ENCODE measurements at places on chromosomes 16 and 17.
A peak's percentile ranks its signal among the peaks of the same experiment; 100 is the strongest.

DNA sequence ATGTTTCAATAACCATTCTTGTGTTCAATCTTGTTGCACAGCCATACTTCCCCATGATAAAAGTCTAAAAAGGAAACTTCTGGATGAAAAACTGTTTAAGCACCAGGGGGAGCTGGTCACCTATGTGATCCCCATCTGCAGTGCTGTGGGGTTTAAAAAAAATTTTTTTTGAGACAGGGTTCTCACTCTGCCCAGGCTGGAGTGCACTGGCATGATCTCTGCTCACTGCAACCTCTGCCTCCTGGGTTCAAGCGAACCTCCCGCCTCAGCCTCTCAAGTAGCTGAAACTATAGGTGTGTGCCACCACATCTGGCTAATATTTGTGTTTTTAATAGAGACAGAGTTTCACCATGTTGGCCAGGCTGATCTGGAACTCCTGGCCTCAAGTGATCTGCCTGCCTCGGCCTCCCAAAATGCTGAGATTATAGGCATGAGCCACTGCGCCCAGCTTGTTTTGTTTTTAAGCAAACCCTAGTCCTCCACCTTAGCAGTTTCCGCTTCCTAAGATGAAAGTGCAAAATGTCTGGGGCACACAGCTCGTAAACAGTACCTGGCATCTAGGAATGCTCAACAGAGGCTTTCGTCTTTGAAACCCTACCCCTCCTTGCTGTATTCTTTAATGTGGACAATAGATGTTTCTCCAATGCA is 25.4 kb downstream of the DNAJA2 start:
- DNase-seq, result peak; percentile 60

DNA sequence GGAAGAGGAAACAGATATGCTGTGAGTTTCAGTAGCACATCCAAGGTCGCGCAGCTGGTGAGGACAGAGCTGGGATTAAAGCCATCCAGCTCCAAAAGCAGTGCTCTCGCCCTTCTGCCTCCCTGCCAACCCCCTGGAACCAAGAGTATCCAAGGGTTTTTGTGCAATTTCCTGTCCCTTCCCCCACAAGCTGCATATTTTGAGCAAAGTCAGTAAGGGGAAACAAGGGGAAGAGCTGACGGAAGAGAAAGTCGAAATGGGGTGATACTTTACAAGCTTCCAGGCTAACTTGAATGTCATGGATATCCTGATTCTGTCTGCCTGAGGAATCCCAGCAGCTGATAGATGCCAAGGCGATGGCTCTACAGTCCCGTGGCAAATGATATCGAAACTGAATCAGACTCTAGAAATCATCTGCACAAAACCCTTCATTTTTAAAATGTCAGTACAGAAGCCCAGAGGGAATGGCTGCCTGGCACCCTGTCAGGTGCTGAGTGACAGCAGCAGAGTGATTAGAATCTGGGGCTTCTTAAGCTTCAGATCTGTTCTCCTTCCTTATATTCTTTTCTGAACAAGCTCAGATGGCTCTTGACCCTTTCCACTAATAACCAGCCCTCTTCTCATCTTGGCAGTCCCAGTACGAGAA is 42.9 kb upstream of the TEKT3 start:
- no peak for DNase-seq

- DNase-seq, result no peak
Measured at GRCh38 chr17:1074886-1075605, 78.1 kb downstream of the TIMM22 start.

DNA sequence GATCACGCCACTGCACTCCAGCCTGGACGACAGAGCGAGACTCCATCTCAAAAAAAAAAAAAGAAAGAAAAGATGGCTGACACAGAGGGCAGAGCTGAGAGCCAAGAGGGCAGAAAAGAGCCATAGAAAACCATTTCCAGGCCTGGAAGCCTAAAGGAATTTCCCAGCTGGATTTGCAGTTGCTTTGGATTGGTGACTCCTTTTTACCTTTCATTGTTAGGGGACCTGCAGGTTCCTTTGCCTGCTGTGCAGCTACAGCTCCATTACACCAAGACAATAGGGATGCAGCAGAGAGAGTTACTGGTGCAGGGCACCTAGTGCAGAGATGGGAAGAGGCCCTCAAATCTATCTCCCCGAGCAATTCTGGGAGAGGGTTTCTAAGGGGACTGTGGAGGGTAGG is 18.4 kb downstream of the ZNF668 start:
- DNase-seq, result no peak

DNA sequence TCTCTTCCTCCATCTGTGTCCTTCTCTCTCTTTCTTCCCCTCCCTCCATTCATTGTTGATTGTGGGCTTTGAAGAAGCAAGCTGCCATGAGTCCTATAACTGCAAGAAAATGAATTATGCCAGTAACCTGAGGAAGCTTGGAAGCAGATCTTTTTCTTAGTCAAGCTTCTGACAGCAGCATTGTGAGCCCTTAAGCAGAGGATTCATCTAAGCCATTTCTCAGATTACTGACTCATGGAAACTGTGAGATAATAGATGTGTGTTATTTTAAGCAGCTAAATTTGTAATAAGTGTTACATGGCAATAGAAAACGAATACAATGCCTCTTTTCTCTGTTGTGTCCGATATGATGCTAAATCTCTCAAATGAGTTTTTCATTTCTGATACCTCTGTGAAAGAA is 1109.7 kb downstream of the CDH11 start:
- no peak for DNase-seq

GRCh38 chr16:48531011-48531962 is 78.7 kb downstream of the N4BP1 start:
- no peak for DNase-seq

DNA sequence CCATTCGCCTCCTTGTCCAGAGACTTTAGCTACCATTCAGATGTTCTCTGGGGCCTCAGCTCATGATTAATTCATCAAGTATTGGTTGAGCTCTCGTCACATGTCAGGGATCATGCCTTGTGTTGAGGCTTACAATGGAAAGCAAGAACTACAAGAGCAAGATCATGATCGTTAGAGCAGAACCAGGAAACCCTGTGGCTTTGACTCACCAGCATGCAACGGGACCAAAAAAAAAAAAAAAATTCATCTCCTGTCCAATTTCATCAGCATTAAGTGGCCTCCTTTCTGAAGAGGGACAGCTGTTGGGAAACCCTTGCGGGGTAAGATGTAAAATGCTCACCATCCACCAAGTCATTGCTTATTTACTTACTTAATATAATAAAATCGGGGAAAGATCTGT is 12.1 kb upstream of the USP10 start:
- no peak for DNase-seq

DNA sequence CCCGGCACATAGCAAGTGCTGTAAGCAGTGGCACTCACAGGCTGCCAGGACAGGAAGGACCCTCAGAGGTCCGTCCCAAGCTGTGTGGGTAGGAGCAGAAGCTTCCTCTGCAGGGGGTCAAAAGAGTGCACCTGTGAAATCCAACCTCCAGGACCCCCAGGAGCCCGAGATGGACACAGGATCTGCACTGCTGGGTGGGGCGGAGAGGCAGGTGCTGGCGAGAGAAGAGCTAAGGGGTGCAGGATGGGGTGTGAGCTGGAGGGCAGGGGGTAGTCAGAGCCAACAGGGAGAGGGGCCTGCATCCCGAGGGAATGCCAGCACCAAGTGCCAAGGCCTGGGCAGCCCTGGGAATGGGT is 650 bp upstream of the AANAT start:
- no peak for DNase-seq

GRCh38 chr17:29179232-29180033 is 765 bp downstream of the MYO18A start:
- no peak for DNase-seq

GRCh38 chr16:9425236-9425635 is 333.8 kb downstream of the HAPSTR1 start:
- DNase-seq, result no peak

DNA sequence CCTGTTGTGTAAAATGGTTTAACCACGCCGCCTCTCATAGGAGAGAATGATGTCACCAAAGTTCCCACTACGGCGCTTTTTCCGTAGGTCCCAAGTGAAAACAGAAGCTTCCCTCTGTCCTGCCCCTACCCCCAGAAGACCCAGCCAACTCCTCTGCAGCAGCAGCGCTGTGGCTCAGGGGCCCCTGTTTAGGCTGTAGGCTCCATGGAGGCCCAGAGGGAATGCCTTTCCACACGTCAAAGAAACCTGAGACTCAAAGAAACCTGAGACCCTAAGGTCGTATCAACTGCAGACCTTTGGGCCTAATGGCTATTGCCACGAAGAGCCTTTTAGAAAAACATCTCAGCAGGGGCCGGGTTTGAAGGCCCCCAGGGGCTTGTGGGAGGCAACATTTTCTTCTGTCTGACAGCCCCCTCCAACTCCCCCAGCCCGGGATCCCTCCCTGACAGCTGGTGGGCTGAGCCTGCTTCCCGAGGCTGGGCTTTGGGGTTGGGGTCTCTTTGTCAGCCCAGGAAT is 43.1 kb upstream of the MEAK7 start:
- DNase-seq, result no peak

- peak; percentile 0 for DNase-seq
Measured at GRCh38 chr16:19294156-19294649, 8.7 kb downstream of the CLEC19A start.

- DNase-seq, result no peak
Measured at GRCh38 chr17:3768769-3769168, 32.2 kb downstream of the ITGAE start.

DNA sequence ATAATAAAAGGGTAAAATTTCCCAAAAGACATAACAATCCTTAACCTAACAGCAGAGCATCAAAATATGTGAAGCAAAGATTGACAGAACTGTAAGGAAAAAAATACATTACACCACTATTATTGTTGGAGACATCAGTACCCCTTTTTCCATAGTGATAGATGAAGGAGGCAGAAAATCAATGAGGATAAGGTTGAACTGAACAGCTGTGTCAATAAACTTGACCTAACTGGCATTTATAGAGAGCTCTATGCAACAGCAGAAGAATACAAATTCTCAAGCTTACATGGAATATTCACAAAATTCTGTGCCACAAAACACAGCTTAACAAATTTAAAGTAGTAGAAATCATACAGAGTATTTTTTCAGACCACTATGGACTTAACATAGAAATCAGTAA is 195.0 kb upstream of the ELAC2 start:
- no peak for DNase-seq

- peak; percentile 65 for DNase-seq
Measured at GRCh38 chr17:51435641-51436091, 175.3 kb downstream of the UTP18 start.

- DNase-seq, result no peak
Measured at GRCh38 chr16:81797443-81797842, 18.4 kb downstream of the PLCG2 start.

DNA sequence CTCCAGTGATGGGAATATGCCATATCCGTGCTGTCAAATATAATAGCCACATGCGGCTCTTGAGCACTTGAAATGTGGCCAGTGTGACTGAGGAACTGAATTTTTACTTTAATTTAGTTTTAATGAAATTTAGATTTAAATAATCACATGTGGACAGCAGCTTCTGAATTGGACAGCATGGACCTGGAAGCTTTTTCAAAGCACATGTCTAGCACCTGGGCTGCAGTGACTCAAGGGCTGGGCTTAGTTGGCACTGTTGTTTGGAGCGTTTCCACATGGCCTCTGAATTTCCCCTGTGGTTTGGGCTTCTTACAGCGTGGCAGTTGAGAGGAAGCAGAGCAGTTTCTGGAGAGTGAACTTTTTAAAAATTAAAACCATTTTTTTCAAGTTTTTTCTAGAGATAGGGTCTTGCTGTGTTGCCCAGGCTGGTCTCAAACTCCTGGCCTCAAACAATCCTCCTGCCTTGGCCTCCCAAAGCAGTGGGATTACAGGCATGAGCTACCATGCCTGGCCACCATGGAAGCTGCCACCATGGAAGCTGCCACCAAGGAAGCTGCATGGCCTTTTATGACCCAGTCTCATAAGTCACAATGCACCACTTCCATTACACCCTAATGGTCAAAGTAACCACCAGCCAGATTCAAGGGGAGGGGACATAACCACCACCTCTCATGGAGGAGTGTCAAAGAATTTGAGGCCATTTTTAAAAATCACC is 6.7 kb upstream of the TOB1 start:
- DNase-seq, result peak; percentile 74

- DNase-seq, result no peak
Measured at GRCh38 chr17:7652388-7653356, 1.9 kb downstream of the ATP1B2 start.

DNA sequence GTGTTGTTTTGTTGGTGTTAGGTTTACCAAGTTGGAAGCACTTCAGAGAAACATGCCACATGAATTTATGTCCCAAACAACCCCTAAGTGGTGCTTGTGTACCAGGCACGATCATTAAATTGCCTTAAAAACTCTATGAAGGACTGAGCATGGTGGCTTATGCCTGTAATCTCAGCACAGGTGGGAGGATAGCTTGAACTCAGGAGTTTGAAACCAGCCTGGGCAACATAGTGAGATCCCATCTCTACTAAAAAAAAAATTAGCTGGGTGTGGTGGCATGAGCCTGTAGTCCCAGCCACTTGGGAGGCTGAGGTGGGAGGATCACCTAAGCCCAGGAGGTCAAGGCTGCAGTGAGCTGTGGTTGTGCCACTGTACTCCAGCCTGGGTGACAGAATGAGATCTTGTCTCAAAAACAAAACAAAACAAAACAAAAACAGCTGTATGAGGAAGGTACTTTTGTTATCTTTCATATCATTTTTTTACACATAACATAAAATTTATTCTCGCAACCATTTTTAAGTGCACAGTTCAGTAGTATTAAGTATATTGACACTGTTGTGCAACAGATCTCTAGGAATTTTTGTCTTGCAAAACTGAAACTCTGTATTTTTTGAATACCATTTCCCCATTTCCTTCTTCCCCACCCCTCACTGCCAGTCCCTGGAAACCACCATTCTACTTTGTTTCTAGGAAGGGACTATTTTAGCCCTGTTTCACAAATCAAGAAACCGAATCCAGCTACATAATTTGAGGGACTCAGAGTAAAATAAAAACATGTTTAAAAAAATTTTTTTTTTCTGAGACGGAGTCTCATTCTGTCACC is 14.3 kb upstream of the RBBP6 start:
- DNase-seq, result no peak

DNA sequence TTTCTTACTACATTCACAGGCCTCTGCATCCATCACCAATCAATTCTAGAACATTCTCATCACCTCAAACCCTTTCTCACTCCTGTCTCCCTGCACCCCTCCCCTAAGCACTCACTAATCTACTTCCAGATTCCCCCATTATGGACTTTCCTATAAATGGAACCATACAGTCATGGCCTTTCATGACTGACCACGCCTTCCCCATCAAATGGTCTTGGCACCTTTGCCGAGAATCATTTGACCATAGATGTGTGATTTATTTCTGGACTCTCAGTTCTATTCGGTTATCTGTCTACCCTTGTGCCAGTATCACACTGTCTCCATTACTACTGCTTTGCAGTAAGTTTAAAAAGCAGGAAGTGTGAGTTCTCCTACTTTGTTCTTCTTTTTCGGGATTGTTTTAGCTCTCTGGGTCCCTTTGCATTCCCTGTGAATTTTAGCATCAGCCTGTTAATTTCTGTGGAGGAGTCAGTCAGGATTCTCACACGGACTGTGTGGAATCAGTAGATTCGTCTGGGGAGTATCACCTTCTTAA is 27.5 kb downstream of the GTF3C1 start:
- no peak for DNase-seq

GRCh38 chr16:58333985-58334384 is 39.2 kb upstream of the PRSS54 start:
- no peak for DNase-seq

GRCh38 chr17:11122908-11123307 is 118.1 kb upstream of the SHISA6 start:
- no peak for DNase-seq

All from CD4-positive, alpha-beta T cell treated with Interleukin-2 at 100 ng/mL for 4 hours (primary cell).